ENCODE measurements at places on chromosomes 2 and 18.

DNA sequence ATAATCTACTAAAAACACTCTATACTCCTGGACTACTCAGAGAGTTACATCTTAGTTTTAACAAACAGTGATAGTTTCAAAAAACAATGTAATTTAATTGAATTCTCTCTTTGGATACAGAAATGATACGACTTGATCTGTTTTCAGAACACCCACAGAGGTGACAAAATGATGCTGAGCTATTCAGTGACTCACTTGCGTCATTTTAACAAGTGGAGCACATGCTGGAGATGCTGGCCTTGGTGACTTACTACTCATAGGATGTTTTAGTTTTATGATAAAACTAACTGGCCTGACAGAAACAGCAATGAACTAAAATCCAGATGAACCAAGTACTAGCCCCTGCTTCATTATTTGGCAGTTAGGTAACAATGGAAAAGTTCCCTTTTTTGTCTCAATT is 101.3 kb upstream of the ITGB6 start:
- DNase-seq: no peak

DNA sequence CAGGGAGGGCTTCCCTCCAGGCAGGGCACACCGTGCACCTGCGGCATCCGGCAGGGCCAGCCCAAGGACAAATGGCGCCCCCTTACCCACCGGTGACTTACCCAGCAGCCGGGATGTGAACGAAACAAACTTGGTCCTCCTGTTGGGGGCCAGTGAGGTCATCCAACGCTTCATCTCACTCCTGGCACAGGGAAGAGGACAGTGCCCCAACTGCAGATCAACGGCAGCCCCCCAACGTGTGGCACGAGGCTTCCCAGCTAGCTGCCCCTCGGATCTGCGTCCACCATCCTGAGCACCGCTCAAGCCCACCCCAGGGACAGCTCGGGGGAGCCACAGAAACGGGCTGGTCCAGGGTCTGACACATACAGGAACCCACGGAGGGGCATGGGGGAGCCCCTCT is 12.0 kb downstream of the SNORC start:
- DNase-seq: no peak

DNA sequence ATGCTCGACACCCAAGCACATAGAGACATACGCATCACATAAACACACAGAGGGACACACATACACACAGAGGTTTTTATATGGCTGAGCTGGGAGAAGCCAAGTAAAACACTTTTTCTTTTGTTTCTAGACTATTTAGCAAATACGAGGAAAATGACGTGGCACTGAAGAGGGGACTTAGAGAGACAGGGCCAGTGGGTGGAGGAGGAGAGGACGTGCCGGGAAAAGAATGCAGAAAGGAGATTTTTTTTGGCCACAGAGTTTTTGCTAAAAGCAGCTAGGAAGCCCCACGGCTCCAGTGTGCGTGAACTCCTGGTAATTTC is 168.5 kb upstream of the KLF7 start:
- DNase-seq: no peak

- DNase-seq: no peak
Observed at GRCh38 chr2:9221223-9221622, 14.6 kb downstream of the ASAP2 start.

- no peak for DNase-seq
Observed at GRCh38 chr2:54966837-54967236, 83.4 kb downstream of the RTN4 start.

GRCh38 chr2:222613715-222614331 is 42.1 kb downstream of the FARSB start:
- no peak for DNase-seq

GRCh38 chr2:64906853-64907536 is 82.2 kb upstream of the SLC1A4 start:
- DNase-seq: no peak

Measured in SIG-M5 (cell line).